AG04449 (cell line): ENCODE measurements at places on chromosomes 2 and 18.
A peak's percentile ranks its signal among the peaks of the same experiment; 100 is the strongest.

DNA sequence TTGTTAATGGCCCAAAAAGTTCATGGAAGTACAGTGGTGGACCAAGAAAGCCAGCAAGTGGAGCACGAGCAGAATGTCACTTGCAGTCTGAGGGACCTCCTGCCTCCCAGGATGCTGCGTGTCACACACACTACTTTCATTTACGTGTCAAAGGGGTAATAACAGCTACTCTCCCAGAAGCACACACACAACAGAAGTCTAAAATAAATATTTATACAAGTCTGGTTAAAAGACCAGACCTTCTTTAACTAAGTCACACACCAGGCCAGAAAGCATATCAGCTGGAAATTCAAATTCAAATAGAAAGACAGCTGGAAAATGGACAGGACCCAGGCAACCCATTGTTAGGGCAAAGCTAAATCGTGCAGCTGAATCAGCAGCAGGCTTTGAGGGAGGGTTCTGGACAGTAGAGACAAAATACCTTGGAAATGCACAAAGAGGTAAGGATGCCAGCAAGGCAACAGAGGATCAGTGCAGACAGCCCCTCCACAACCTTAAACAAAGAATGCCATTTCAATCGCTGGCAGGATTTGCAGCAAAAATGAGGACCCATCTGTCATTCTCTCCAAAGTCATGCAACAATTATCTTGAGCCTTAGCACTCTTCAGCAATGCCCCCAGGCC, 160.5 kb downstream of the TMEM163 start:
- DNase-seq: no peak

DNA sequence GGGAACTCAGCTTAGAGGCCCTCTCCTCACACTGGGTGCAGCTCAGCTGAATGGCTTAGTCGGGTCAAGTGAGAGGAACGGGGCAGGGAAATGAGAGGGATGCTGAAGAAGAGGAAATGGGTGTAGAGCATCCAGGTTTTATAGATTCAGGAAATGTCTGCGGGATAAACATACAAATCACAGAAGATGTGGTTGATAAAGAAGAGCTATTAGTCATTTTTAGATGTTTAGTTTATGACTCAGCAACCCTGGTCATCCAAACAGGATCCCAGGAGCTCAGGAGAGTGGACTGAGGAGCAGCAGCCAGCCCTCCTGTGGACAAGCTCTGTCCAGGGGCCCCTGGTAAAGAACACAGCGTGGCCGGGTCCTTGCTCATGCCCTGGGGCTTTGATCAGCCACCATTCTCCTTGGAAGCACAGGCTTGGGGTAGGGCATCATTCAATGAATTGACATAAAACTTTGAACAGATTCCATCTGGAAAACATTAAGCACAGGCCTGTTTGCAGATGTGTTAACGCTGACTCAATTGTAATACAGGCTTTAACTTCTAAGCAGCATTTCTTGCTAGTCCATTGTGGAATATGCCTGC, 83.0 kb downstream of the NPAS2 start:
- peak; percentile 85 for DNase-seq

- no peak for DNase-seq
These were observed 402.8 kb upstream of the UBE2E3 start for GRCh38 chr2:180577567-180577966.

DNA sequence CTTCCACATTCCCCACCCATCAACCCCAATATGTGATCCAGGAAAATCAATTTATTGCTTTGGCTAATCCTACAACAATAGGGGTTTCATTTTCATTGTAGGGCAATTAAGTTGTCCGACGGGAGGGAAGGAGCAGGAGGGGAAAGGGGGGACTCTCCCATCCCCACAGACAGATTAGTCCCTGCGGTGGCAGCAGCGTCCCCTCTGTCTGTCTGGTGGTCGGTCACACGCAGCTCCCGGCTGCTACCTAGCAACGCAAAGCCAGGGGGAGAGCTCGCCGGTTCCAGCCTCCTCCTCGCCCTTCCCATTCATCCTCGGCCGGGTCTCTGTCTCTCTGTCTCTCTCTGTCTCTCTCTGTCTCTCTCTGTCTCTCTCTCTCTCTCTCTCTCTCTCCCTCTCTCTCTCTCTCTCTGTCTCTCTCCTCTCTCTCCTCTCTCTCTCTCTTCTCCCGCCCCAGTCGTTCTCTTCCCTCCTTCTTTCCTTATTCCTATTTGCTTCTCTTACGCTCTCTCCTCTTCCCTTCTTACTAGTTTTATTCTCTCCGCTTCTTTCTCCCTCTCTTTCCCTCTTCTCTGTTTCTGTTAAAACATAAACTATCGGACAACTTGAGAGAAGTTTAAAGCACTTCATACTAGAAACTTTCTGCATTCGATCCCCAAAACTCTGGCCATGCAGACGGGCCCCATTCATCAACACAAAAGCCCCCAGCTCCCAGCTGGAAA, 1.2 kb downstream of the LRP2 start:
- no peak for DNase-seq

DNA sequence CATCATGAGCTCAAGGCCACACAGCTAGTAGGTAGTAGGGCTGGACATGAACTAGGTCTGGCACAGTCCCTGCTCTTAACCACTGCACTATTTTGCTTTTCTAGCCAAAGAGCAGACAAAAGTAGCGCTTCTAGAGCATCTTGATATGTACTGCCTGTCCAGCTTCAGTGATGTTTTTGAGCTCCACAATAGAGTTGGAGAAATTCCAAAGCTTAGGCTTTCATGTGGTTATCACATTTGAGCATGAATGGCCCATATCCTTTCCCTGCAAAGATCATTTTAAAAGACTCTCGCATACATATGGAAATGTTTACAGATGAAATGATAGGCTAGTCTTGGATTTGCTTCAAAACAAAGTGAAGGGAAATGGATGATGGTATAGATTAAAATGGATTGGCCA, 128.7 kb downstream of the MAP3K20 start:
- no peak for DNase-seq

- no peak for DNase-seq
These were observed 27.1 kb upstream of the ZC3H15 start for GRCh38 chr2:186459009-186459408.

DNA sequence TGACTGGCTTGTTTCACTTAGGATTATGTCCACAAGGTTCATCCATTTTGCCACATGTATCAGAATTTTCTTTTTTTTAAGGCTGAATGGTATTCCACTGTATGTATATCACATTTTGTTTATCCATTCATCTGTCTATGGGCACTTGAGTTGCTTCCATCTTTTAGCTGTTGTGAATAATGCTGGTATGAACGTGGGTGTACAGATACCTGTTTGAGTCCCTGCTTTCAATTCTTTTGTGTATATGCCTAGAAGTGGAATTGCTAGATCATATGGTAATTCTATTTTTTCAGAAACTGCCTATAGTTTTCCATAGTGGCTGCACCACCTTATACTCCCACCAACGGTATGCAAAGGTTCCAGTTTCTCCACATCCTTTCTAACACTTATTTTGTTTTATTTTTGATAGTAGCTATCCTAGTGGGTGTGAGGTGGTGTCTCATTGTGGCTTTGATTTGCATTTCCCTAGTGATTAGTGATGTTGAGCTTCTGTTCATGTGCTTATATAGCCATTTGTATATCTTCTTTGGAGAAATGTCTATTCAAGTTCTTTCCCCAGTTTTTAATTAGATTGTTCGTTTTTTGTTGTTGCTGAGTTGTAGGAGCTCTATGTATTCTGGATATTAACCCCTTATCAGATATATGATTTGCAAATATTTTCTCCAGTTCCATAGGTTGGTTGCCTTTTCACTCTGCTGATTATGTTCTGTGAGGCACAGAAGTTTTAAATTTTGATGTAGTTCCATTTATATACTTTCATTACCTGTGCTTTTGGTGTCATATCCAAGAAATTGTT, 40.7 kb downstream of the TTC39C start:
- no peak for DNase-seq
